ENCODE measurements at places on chromosomes 12 and 14.

- peak; percentile 32 for DNase-seq
These were observed 101.2 kb downstream of the NELL2 start for GRCh38 chr12:44774815-44775411.

- DNase-seq = no peak
These were observed 205.2 kb downstream of the CACNA1C start for GRCh38 chr12:2258025-2258424.

DNA sequence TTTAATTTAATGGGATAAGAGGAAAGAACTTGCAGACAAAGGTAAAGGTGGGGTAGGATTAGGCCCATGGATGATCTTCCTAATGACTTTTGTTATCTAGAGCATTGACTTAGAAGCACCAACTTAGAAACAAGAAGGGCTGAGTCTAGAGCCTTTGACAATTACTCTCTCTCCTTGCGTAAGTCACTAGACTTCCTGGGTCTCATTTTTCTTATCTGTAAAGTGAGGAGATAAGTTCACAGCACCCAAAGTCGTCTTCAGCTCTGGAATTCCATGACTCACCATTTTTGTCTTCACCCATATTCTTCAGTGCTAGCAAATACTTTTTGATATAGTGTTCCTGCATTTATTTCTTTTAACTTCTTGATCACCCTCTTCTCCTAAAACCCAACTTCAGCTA lies 75.7 kb downstream of the SSPN start:
- DNase-seq = no peak

DNA sequence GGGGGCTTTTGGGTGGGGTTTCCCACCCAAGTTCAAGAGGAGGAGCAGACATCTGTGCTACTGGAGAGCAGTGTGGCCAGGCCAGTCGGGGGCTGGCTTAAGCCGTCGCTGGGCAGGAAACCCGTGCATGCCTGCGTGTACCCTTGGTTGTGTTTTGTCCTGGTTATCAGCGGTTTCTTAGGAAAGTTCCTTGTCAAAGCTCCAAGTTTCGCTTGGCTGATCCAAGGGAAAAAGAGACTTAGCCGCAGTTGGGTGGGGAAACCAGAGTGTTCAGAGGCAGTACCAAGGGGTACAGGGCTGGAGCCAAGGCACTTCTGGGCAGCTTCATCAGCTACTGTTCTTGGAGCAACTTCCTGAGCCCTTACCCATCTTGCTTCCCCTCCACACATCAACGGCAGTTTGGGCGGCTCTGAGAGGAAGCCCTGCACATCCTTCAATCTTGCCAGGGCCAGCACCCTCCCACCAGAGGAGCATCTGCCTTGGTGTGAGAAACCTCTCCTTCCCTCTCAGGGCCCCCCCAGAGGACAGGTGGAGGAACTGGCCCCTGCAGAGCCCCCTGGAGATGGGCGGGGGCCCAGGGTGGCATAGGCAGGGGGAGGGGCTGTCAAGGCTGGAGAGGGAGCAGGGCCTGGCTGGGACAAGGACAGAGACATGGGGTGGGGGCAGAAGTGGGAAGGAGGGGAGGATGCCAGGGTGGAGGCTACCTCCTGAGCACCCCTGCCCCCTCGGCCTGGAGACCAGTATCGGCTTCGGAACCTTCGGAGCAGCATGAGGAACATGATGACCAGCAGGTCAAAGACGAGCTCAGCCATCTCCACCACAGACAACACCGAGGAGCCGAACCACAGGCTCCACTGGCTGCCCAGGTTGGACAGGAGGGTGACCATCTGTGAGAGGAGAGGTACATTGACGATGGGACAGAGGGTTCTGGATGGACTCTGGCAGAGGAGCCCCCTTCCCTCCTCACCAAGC lies 5.8 kb upstream of the TNFRSF1A start:
- no peak for DNase-seq

- no peak for DNase-seq
These were observed 7.9 kb upstream of the SLC10A1 start for GRCh38 chr14:69804902-69805301.

DNA sequence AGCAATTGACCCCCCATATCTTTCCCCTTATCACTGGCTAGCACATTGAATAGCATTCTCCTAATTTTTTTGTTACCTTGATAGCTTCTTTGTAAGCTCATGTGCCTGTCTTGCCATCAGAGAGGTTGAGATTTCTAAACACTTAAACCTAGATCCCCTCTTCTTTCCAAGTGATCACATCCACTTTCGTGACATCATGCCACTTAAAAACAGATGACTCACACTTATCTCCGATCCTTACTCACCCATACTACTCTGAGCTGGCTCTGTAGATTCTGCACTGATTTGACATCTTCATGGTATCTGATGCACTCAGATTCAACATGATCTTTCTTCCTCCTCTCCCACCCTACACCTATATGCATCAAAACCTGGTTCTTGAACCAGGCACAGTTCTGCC lies 10.5 kb downstream of the GPR137C start:
- no peak for DNase-seq

DNA sequence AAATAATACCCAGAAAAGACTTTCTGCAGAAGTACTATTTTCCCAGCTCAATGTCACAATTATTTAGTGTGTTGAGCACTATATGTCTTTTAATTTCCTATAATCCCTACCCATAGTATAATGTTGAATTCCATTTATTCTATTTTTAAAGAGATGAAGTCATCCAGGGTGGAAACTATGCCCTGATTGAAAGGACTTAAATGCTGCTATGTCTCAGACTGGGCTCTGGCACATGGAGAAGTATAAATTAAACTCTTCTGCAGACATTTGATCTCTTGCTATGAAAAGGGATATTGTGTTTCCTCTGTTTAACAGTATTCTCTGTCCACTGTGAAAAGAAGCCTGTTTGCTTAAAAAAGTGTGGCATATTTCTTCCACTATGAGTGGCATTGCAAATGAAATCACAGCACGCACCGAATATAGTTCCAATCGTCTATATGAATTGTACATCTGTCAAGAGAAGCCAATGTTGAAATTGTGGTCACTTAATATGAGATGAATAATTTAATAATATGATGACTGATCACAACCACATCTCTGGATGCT lies 192.3 kb downstream of the BCAT1 start:
- no peak for DNase-seq

DNA sequence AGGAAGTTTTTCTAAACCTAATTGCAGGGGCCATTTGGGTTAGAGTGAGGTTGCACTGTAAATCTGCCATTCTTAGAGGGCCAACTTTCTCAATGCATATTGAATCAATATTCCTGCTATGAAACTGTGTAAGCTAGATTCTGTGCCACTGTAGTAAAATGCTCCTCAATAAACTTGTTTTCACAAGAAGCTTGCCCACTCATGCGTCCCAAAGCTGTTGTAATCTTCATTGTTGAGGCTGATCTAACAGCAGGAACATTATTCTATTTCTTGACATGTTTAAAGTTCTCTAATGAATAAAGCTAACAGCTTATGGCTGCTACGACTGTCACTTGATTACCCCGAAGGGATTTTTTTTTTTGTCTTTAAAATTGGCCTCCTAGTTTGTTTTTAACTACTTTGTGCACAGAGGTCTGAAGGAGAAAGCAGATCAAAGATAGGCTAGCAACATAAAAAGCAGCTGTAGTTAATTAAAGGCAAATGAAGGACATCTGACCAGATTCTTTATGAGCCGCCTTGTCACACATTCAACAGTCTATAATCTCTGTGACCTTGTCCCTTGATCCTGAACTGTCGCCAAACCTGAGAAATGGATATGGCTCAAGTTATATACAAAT lies 243.7 kb downstream of the PAX9 start:
- DNase-seq = no peak

- DNase-seq = no peak
These were observed 123.1 kb downstream of the GALC start for GRCh38 chr14:87869619-87870583.

DNA sequence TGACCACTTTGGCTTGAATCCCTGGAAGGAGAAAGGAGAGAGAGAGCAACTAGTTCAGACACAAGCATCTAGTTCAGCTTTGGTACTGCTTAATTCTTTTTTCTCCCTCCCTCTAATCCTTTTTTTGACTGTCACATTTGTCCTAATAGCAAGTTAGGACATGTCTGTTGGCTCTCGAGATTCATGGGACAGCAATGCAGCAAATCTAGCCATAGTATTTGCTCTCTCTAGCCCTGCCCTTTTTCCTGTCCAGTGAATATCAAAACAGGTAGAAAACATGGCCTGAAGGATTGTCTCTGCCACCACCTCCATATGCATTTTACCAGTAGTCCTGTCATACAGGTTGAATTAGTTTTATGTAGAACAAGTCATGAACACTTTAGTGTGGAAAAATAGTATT lies 116.4 kb downstream of the PTPRB start:
- no peak for DNase-seq

- no peak for DNase-seq
These were observed 242.7 kb downstream of the PRKD1 start for GRCh38 chr14:29684926-29685325.

DNA sequence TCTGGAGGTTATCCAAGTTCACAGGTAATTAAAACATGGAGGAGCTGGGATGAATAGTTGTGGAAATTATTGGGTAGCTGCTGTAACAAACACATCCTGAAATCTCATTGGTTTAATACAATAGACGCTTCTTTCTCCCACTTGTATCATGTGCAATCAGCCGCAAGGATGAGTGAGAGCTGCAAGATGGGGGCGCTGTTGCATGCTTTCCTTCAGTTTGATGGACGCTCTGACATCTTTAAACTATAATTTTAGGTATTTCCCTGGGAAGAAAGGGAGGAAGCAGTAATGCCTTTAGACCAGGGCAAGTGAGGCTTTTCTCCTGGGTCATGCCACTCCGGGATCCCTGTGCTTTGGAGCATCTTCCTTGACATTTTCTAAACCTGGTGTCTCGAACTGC lies 178.7 kb downstream of the PAWR start:
- DNase-seq = no peak

- no peak for DNase-seq
These were observed 69.4 kb downstream of the ACSM4 start for GRCh38 chr12:7373226-7373625.

- DNase-seq = no peak
These were observed 47.3 kb downstream of the ABCC9 start for GRCh38 chr12:21893924-21894323.

DNA sequence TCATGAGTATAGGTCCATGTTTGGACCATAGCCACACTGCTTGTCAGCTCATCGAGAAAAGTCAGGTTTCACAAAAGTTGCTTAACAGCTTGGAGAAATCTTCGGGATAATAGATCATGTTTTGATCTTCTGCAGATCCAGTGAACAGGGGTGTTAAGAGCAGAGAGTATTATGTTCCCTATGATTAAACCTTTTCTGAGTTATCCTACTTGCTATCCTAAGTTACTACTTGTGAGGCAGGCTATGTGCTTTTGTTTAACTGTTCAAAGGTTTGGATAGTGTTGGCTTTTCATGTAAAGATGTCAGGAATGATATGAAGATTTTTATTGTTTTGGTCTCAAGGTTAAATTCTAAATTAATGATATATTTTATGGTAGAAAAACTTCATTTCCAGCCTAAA lies 11.1 kb downstream of the NAA30 start:
- DNase-seq = no peak
